Hematopoietic multipotent progenitor cell treated with erythropoietin and hydrocortisone succinate and interleukin-3 and kit ligand, for 6 days (in vitro differentiated cells): ENCODE measurements at places on chromosomes 5 and 9.

DNA sequence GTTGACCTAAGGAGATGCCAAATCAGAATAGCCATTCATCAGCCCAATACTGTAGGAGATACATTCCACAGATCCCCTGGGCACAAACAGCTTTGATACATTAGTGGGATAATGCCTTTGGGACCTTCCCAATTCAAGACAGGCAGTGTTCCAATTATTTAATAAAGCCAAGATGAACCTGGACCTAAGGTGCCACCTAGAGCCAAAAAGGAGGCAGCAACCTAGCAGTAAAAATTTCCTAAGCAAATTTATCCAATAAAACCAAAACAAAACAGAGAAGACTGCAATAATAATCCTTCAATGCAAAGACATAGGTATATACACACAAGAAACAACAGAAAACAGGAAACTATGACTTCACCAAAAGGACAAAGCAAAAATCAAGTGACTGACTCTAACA is 253.0 kb downstream of the HINT1 start:
- DNase-seq = no peak

- DNase-seq = no peak
Observed at GRCh38 chr5:98722188-98722587, 51.3 kb upstream of the RGMB start.

GRCh38 chr9:121902461-121903135 is 190.5 kb downstream of the TTLL11 start:
- DNase-seq = peak; percentile 90

DNA sequence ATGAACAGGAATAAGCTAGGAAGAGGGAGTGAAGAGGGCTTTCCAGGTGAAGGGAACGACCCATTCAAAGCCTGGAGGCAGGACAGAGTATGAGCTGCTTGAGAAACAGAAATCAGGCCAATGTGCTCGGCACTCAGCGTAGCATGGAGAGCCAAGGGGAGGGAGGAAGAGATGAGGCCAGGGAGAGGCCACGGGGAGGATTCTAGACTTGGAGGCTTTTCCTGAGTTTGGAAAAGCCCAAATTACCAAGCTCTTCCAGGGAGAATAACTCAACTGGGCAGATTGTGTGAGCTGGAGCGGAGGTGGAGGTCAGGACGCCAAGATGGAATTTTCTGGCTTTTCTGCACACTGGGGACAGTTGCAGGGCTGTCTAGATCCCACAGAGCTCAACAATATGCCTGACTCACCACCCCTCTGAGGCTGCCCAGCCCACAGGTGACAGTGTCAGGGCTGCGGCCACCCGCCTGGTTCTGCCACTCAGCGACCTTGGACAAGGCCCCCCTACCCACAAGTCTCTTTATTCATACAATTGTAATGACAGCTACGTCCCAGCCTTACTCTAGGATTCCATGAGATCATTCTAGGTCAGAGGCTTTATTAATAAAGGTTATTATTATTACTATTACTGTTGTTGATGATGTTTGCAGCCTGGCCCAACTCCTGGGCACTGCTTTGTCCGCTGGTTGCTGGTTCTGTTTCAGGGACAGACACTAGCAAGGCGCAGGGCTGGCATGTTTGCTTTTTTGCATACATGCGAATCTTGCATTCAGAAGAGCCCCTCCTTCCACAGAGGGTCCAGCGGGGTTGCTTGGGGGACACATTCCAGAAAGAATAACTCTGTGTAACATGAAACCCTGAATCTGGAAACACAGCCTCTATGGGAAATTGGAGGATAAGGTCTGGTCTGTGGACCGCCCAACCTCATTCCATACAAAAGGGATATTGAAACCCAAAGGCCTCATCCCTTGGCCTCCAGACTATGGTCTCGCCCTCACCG is 9.4 kb upstream of the LMX1B start:
- no peak for DNase-seq

GRCh38 chr5:119166026-119166425 is 95.1 kb downstream of the DMXL1 start:
- no peak for DNase-seq

GRCh38 chr5:150243590-150243989 is 46.0 kb downstream of the CAMK2A start:
- no peak for DNase-seq

DNA sequence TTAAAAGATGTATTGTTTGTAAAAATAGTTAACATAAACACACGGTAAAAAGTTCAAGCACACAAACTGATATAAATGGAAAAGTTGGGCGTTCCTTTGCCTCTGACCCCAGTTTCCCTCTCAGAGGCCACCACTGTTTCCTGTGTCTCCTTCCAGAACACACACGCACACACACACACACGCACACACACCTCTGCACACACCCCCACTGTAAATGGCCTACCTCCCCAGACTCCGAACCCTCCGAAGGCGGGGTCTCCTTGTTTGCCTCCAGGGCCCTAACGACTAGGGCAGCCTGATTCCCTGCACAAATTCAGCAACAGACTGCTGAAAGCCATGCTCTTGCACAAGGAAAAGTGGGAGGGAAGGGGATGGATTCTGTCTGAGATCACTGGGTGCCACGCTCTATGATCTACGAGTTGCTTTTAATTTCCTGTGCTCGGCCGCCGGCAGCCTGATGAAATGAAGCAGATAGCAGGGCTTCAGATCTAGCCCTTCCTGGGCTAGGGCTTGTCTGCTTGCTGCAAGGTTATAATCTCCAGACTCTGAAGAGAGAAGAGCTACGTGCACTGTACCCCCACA is 184.0 kb upstream of the IL12B start:
- no peak for DNase-seq

DNA sequence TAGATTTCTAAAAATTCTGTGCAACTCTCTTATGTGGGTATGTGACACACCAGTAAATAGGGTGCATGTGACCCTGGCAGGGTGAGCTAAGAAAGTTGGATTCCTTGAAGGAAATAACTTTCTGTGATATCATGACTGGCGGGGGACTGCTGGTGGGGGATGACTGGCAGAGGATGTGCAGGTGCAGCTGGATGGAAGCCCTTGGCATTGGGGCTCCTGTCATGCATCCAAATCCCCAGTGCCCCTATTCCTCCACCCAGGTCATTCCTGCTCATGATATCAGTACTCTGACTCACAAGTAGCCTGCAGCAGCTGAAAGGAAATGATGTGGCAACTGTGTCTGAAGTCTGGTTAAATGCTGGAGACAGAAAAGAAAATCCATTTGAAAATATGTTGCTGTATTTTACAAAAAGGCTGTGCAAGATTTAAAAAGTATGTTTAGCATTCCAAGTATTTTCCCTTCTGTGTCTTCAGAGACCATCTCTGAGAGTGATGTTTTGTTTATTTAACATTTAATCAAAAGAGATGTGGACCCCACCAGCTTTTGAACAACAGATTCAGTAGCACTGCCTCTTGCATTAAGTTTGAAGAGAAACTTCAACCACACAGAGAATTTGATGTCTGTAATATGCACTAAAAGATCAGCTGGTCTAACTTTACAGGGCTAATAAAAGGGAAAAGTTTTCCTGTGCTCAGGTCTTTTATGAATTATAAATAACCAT is 17.9 kb upstream of the ZSWIM6 start:
- DNase-seq = no peak

- DNase-seq = no peak
Observed at GRCh38 chr5:167671176-167671575, 620.3 kb upstream of the WWC1 start.

GRCh38 chr5:148791696-148792095 is 34.7 kb upstream of the ADRB2 start:
- DNase-seq = no peak

DNA sequence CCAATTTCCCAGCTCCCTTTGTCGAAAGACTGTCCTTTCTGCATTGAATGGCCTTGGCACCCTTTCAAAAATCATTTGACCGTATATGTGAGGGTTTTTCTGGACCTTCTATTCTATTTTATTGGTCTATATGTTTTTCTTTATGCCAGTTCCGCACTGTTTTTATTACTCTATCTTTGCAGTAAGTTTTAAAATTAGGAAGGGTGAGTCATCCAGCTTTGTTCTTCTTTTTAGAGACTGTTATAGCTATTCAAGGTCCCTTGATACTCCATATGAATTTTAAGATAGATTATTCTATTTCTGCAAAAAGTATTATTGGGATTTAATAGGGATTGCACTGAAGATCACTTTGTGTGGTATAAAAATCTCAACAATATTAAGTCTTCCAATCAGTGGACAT is 44.2 kb upstream of the STARD4 start:
- no peak for DNase-seq

- no peak for DNase-seq
Observed at GRCh38 chr5:172558076-172558976, 82.7 kb upstream of the NEURL1B start.

GRCh38 chr9:114114364-114114763 is 15.3 kb upstream of the KIF12 start:
- no peak for DNase-seq
